SK-N-MC (cell line): ENCODE measurements at places on chromosomes 16 and 17.

GRCh38 chr17:31696184-31696602, 162.9 kb downstream of the COPRS start:
- DNase-seq: no peak

- DNase-seq: no peak
Observed at GRCh38 chr17:2222901-2223616, 80.5 kb downstream of the SMG6 start.

DNA sequence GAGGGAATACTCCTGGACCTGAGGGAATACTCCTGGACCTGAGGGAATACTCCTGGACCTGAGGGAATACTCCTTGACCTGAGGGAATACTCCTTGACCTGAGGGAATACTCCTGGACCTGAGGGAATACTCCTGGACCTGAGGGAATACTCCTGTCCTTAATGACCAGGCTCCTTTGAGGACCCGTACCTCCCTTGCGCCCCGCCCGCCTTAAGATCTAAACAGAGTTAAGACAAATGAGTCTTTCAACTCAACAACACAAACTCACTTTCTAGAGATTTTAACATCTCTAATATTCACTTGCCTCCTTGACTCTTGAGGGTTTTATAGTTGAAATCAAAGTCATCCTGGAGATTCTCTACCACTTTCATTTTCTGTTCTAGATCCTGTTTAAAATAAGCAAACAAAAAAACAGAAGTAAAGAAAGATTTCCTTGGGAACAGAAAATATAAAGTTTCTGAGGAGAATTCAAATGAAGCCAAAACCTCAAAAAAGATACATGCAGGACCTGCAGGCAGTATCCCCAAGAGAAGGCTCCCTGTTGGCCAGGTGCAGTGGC, 49.7 kb downstream of the STAT3 start:
- no peak for DNase-seq

DNA sequence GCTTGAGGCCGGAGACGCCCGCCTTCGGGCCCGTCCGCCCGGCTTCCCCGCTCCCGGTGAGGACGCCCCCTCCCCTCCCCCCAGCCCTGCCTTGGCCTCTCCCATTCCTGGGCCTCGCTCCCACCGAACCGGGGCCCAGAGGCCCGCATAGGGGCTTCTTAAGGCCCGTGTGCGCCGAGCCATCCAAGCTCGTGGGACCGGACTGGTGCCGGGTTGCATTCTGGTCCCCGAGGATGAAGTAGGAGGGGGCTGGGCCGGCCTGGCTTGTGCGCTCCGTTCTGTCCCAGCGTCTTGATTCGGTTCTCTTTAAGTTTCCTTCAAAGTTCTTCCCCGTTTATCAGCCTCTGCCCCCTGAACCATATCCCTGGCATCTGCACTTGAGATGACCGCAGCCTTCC, 488 bp downstream of the SENP3 start:
- no peak for DNase-seq

DNA sequence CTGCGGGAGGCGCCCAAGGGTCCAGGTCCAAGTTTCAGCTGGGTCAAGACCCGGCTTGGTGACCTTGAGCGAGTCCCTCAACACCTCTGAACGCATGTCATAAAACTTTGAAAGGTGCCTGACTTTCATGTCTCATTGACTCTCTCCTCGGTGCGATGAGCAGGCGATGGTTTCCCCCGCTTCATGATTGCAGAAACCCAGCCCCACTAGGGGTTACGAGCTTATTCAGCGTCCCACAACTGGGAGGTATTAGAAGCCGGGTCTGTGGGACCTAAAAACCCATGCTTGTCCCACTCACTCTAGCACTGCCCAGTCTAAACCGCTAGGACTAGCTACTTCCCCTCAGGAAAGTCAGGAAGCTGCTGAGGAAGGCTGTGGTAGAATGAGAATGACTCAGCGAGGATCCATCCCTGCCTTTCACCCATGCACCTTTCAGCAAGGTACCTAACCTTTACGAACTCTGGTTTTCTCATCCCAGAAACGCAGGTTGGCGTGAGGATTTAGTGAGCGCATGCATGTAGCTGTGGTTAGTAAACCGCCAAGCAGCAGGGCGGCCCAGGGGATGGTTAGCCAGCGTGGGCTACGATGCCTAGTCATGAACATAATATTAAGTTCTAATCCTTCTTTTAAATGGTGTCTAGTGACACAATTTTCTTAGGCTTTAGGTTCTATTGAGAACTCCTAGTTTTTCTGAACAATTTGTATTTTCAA, 26.2 kb upstream of the RFFL start:
- no peak for DNase-seq

- no peak for DNase-seq
Observed at GRCh38 chr16:3643095-3643730, 11.3 kb upstream of the DNASE1 start.

- DNase-seq: no peak
Observed at GRCh38 chr16:53912155-53912554, 208.2 kb downstream of the FTO start.

DNA sequence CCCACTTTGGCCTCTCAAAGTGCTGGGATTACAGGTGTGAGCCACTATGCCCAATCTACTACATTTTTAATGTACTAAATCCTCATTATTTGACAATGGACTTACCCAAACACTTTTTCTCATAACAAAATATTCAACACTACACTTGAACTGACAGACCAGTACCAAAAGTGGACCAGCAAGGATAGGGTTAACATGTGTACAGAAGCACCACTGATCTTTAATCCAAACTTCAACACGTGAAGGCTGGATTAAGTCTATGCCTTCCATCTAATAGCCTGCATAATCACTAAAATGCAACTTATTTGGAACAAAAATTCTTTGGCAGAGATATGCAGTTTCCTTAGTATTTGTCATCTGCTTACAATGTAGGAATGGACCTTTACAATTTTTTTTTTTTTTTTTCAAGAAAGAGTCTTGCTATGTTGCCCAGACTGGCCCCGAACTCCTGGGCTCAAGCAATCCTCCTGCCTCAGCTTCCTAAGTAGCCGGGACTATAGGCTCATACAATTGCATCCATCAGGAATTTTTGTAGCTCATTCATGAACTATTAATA, 60.0 kb upstream of the BCAR1 start:
- no peak for DNase-seq

GRCh38 chr16:787321-787966, 737 bp downstream of the RPUSD1 start:
- no peak for DNase-seq

GRCh38 chr16:7861891-7862582, 529.4 kb downstream of the RBFOX1 start:
- DNase-seq: no peak
